ENCODE measurements at places on chromosomes 12 and 14.

- DNase-seq, result no peak
Observed at GRCh38 chr12:120734210-120734609, 8.6 kb downstream of the ACADS start.

- DNase-seq, result no peak
Observed at GRCh38 chr12:41962171-41962572, 182.5 kb downstream of the GXYLT1 start.

- DNase-seq, result no peak
Observed at GRCh38 chr12:129687731-129688130, 216.1 kb downstream of the TMEM132D start.

- DNase-seq, result no peak
Observed at GRCh38 chr12:132178801-132179401, 34.6 kb downstream of the NOC4L start.

DNA sequence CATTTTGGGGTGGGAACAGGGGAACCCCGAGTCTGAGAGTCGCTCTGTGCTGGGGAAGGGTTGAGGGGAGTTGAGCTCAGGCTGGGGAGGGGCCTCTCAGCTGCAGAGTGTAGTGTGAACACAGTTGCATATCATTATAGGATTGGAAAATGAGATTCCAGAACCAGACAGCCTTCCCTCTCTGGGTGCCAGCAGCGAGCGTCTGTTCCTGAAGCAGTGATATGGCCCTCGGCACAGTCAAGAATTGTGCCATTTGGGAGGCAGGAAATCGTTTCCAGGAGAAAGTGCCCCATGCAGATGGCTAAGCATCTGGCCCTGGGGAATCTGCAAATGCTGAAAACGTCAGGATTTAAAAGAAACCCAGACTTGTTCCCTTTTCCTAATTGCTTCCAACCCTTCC is 70.4 kb upstream of the SFSWAP start:
- no peak for DNase-seq

DNA sequence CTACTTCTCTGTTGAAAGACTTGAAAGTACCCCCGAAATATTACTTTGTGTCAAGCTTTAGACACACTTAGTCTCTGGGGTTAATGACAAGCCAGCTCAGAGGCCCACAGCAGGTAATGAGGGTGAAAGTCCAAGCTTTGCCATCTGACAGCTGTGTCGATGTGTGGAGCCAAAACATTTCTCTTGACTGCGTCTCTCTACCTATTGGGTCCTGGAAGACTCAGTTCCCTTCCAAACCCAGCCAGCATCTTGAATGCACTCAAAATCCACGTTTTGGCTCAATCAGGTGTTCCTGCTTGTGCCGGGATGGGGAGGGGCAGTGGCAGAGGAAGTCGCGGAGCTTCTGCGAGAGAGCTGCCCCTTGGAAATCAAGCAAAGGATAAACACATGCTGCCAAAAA is 3.2 kb downstream of the PLXNC1 start:
- DNase-seq, result no peak

GRCh38 chr12:49553512-49554088 is 14.3 kb downstream of the MCRS1 start:
- peak; percentile 81 for DNase-seq

All from mesendoderm (in vitro differentiated cells).